Hair follicle dermal papilla cell (primary cell): ENCODE measurements at places on chromosomes 16 and 17. TPM values are rescaled to one million over a fixed set of nuclear protein-coding genes. Genes with fewer than 3 reads are reported as not detected.

Gene SRCIN1
- total RNA-seq = under 0.01 TPM in 1 of 2 replicates, not detected in the other

Gene SLC13A2
- total RNA-seq = not detected in 2 replicates

Gene MYH8
- not detected in 2 replicates for total RNA-seq

Gene HBQ1
- total RNA-seq = not detected in 2 replicates

Gene GUCY2D
- not detected in 2 replicates for total RNA-seq

Gene ATP2C2
- not detected in 2 replicates for total RNA-seq

Gene HEXD
- total RNA-seq = 22.0 and 35.9 TPM in 2 replicates

Gene ALDOA
- total RNA-seq = 648 and 853 TPM in 2 replicates

Gene CPHXL2
- not detected in 2 replicates for total RNA-seq

Gene MAPK7
- total RNA-seq = 38.5 and 39.2 TPM in 2 replicates

Gene CHST4
- total RNA-seq = not detected in 2 replicates

Gene SMIM22
- total RNA-seq = not detected in 2 replicates

Gene TBX2
- total RNA-seq = 2.1 and 2.3 TPM in 2 replicates

Gene KRT39
- not detected in 2 replicates for total RNA-seq

Gene NPIPB8
- not detected in 2 replicates for total RNA-seq

Gene TMC6
- 1.9 and 3.9 TPM in 2 replicates for total RNA-seq

Gene EME1
- total RNA-seq = 0.32 and 0.85 TPM in 2 replicates

Gene ST6GALNAC1
- total RNA-seq = not detected in 2 replicates

Gene MYADML2
- total RNA-seq = not detected in 2 replicates

Gene SLC16A5
- 28.1 and 33.5 TPM in 2 replicates for total RNA-seq

Gene ASGR2
- total RNA-seq = not detected in 2 replicates

Gene TAT
- under 0.01 and 0.16 TPM in 2 replicates for total RNA-seq

Gene SEPTIN1
- 0.12 and 0.32 TPM in 2 replicates for total RNA-seq

Gene DGKE
- 6.3 and 8.1 TPM in 2 replicates for total RNA-seq
